ENCODE measurements at places on chromosomes 4 and X. TPM values are rescaled to one million over a fixed set of nuclear protein-coding genes. Genes with fewer than 3 reads are reported as not detected.

Gene KIT
- total RNA-seq = 20.9 TPM

Gene ARFIP1
- total RNA-seq = 31.7 TPM

Gene STARD8
- 1.00 TPM for total RNA-seq

Gene FAM156B
- 13.1 TPM for total RNA-seq

Gene CPE
- total RNA-seq = 129 TPM

Gene TMEM144
- 15.4 TPM for total RNA-seq

Gene HPSE
- total RNA-seq = 2.8 TPM

Gene PABPC1L2A
- total RNA-seq = not detected

- H3K4me1 ChIP-seq = peaks cover 24% of the 10 kb centered on the region
- H3K27ac ChIP-seq = peak overlapping the region; percentile 89
- peaks cover 65% of the 10 kb centered on the region for H3K27me3 ChIP-seq
- peak overlapping the region; percentile 99 for H3K4me3 ChIP-seq
- peak; percentile 15 for DNase-seq
Observed at GRCh38 chr4:61202638-61203435, 2.7 kb downstream of the ADGRL3 start.

DNA sequence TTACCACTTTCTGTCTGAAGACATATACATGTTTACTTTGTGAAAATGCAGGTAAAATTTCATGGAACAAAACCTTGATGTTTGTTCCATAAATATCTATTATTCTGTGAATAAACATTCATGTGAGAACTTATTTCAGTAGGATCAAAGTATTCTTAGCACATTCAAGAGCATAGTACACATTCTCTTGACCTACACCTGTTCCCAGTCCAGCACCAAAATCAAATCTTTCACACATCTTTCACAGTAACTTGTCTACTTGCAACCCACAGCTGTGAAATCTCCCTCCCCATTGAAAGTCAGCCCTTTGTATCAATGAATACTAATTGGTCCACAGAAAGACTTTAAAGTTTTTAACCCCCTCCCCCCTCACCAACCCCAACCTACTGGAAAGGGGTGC lies 283.2 kb downstream of the GPC3 start:
- DNase-seq = no peak
- H3K27me3 ChIP-seq = no peaks in the 10 kb centered on the region
- peaks cover 27% of the 10 kb centered on the region for H3K4me1 ChIP-seq
- no peak overlapping the region for H3K4me3 ChIP-seq
- no peaks in the 10 kb centered on the region for H3K36me3 ChIP-seq

DNA sequence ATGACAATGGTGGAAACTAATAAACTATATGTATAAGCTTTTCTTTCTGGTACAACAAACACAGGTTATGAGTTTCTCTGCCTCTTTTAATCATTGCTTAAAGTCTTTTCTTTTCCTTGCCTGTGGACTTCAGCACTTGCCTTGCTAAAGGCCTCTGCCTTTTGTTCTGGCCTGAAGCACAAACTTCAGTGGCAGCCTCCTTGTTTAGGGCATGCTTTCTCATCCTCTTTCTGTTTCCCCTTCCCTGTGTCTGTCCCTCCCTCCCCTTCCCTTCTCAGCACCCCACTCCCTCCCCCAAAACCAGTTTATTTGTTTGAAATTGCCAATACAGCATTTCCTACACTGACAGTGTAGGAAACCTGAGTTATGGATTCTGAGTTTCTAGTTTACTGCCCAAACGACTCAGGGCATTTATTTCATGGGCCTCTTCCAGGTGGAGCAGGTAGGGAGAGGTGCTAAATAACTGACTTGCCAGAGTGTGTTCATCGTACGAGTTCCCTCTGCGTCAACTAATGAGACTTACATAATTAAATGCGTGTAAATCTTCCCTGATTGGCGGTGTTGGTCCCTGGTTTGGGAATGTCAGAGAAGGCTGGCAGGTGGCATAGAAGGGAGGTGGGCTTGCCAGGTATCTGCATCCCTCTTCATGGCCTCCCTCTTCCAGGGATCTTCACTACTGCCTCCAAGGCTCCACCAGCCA lies 311.0 kb downstream of the FBXW7 start:
- peaks cover 20% of the 10 kb centered on the region for H3K4me1 ChIP-seq
- no peak overlapping the region for H3K4me3 ChIP-seq
- no peaks in the 10 kb centered on the region for H3K36me3 ChIP-seq
- DNase-seq = no peak
- H3K27ac ChIP-seq = peak overlapping the region; percentile 39
- H3K27me3 ChIP-seq = peaks cover 7% of the 10 kb centered on the region

- H3K36me3 ChIP-seq = peaks cover 4% of the 10 kb centered on the region
- peaks cover 18% of the 10 kb centered on the region for H3K4me1 ChIP-seq
- DNase-seq = no peak
- no peak overlapping the region for H3K4me3 ChIP-seq
- no peak overlapping the region for H3K27ac ChIP-seq
Observed at GRCh38 chr4:6964858-6965257, 55.2 kb downstream of the TBC1D14 start.

DNA sequence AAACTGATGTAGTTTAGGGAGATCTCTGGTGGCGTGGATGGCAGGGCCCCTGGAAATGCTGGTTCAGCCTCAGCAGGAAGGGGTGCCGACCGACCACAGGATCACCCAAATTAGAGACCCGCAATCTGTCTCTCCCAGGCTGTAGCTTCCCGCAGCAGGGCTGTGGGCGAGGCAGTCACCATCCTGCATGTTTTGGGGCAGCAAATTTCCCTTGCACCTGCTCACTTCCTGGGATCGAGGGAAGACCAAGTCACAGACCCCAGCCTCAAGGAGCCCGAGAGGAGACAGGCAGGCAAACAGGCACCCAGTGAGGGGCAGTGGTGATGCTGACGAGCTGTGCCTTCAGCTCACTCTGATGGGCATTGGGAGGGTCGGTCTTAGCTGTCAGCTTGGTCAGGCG lies 21.2 kb upstream of the GPR78 start:
- no peak overlapping the region for H3K4me3 ChIP-seq
- no peak for DNase-seq
- H3K4me1 ChIP-seq = peaks cover 22% of the 10 kb centered on the region
- peaks cover 2% of the 10 kb centered on the region for H3K27me3 ChIP-seq
- no peaks in the 10 kb centered on the region for H3K36me3 ChIP-seq
- no peak overlapping the region for H3K27ac ChIP-seq

- no peak overlapping the region for H3K4me3 ChIP-seq
- peaks cover 26% of the 10 kb centered on the region for H3K4me1 ChIP-seq
- H3K27ac ChIP-seq = no peak overlapping the region
- DNase-seq = no peak
- peaks cover 2% of the 10 kb centered on the region for H3K27me3 ChIP-seq
Observed at GRCh38 chr4:57148831-57149505, 38.8 kb upstream of the IGFBP7 start.

GRCh38 chr4:119693126-119693525 lies 64.5 kb upstream of the PDE5A start:
- no peak overlapping the region for H3K4me3 ChIP-seq
- no peaks in the 10 kb centered on the region for H3K27me3 ChIP-seq
- DNase-seq = no peak
- H3K36me3 ChIP-seq = peaks cover 10% of the 10 kb centered on the region
- H3K4me1 ChIP-seq = peaks cover 30% of the 10 kb centered on the region

GRCh38 chrX:107731831-107732502 lies 43.6 kb downstream of the TSC22D3 start:
- no peak overlapping the region for H3K4me3 ChIP-seq
- no peaks in the 10 kb centered on the region for H3K27me3 ChIP-seq
- no peaks in the 10 kb centered on the region for H3K36me3 ChIP-seq
- no peak for DNase-seq

GRCh38 chr4:87092389-87093141 lies 127.9 kb downstream of the KLHL8 start:
- no peak overlapping the region for H3K27ac ChIP-seq
- H3K36me3 ChIP-seq = peaks cover 20% of the 10 kb centered on the region
- H3K4me1 ChIP-seq = peaks cover 18% of the 10 kb centered on the region
- no peaks in the 10 kb centered on the region for H3K27me3 ChIP-seq
- DNase-seq = no peak

DNA sequence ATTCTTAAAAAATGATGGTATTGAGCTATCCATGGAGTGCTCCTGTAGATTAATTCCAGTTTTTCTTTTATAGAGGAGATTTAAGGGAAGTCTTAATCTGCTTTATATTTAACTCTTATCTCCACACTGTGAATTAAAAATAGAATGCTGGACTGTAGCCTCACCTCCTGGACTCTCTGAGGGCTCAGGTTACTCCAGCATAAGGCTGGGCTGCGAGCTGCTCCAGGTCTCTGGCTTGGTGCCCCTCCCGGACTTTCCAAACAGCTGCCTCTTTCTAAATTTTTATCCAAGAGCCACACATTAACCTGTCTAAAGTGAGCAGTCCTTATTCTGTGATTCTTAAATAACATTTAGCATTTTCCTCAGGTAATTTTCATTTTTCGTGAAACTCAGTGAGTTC lies 218.7 kb upstream of the JADE1 start:
- no peaks in the 10 kb centered on the region for H3K36me3 ChIP-seq
- H3K27me3 ChIP-seq = no peaks in the 10 kb centered on the region
- peaks cover 7% of the 10 kb centered on the region for H3K4me1 ChIP-seq
- no peak overlapping the region for H3K4me3 ChIP-seq
- H3K27ac ChIP-seq = no peak overlapping the region

- no peak overlapping the region for H3K4me3 ChIP-seq
- peaks cover 5% of the 10 kb centered on the region for H3K4me1 ChIP-seq
- H3K27me3 ChIP-seq = peaks cover 4% of the 10 kb centered on the region
- no peak overlapping the region for H3K27ac ChIP-seq
- H3K36me3 ChIP-seq = no peaks in the 10 kb centered on the region
- no peak for DNase-seq
Observed at GRCh38 chr4:2332976-2333319, 71.0 kb upstream of the MXD4 start.

Measured in progenitor cell of endocrine pancreas (in vitro differentiated cells).